CD4-positive, CD25-positive, alpha-beta regulatory T cell (primary cell): ENCODE measurements at places on chromosomes 16 and 17.

DNA sequence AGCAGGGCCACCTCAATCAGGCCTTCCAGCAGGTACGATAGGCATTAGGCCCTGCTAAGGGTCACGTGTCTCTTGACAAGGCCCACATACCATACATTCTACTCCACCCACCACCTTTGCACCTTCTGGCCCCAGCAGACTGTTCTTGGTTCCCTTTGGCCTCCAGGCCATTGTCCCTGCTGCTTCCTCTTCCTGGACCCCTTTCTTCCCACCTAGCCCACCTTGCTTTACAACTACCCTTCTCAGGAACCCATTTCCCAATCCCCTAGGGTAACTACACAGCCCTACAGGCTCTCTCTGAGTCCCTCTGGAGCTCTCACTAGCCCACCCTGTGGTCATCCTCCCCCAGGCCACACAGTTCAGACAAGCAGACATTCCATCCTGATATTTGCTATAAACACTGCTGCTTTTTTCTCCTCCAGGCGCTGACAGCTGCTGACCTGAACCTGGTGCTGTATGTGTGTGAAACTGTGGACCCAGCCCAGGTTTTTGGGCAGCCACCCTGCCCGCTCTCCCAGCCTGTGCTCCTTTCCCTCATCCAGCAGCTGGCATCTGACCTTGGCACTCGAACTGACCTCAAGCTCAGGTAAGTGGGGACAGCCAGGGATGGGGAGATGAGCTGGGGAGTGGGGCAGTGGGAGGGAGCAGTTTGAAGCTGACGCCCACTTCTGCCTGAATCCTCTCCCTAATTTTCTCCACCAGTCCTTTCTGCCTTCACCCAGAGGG lies 1.4 kb upstream of the NRN1L start:
- H3K27ac ChIP-seq: no peak overlapping the region
- no peak for DNase-seq
- no peak overlapping the region for H3K4me3 ChIP-seq

DNA sequence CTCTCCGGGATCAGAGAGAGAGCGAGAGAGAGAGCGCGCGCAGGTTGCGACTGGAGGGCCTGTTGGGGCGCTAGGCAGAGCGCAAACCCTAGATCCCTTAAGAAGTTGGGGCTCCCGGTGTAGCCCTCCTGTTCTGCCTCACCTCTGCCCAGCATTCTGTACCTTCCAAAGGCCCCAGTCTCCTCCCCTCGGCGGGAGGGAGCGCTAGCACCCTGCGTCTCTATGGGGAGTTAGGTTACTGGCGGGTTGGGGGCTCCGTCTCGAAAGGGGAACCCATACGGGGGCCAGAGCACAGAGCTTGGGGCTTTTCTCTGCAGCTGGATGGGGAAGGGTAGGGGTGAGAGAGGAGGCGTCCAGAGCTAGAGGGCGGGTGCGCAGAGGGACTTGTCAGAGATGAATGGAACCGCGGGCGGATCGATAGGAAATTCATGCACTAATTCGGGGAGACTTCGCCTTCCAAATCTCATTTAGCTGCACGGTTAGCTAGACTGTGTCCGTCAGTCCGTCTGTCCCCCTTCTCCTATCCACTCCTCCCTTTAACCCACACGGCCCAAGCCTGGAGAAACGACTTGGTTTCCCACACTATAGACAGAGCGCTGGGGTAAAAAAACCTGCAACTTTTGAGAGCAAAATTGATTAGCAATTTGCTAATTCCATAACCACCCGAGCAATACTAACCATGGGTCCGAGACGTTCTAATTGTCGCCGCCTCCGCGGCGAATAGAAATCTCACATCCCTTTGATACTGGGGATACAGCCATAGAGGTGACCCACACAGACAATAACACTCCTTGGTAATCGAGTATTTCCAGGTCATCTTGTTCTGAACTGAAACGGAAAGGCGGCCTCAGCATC lies 693 bp upstream of the HOXB4 start:
- peak overlapping the region; percentile 33 for H3K27ac ChIP-seq
- peak overlapping the region; percentile 80 for H3K4me3 ChIP-seq
- H3K27me3 ChIP-seq: peaks cover 23% of the 10 kb centered on the region
- DNase-seq: no peak

- H3K4me3 ChIP-seq: no peak overlapping the region
- no peaks in the 10 kb centered on the region for H3K36me3 ChIP-seq
Observed at GRCh38 chr16:445566-445965, 20.1 kb downstream of the RAB11FIP3 start.

GRCh38 chr17:48618256-48618896 lies 3.3 kb upstream of the HOXB8 start:
- no peak overlapping the region for H3K27ac ChIP-seq
- H3K4me3 ChIP-seq: no peak overlapping the region
- no peaks in the 10 kb centered on the region for H3K36me3 ChIP-seq
- peaks cover 37% of the 10 kb centered on the region for H3K4me1 ChIP-seq
- DNase-seq: peak; percentile 74

- peaks cover 4% of the 10 kb centered on the region for H3K36me3 ChIP-seq
- no peak overlapping the region for H3K27ac ChIP-seq
- no peaks in the 10 kb centered on the region for H3K27me3 ChIP-seq
- no peaks in the 10 kb centered on the region for H3K4me1 ChIP-seq
- DNase-seq: no peak
- no peak overlapping the region for H3K4me3 ChIP-seq
Observed at GRCh38 chr17:6666077-6666521, 14.5 kb downstream of the C17orf100 start.

GRCh38 chr16:88540346-88540977 lies 29.7 kb upstream of the ZC3H18 start:
- H3K27ac ChIP-seq: no peak overlapping the region
- no peak overlapping the region for H3K4me3 ChIP-seq
- DNase-seq: no peak
- no peaks in the 10 kb centered on the region for H3K36me3 ChIP-seq

DNA sequence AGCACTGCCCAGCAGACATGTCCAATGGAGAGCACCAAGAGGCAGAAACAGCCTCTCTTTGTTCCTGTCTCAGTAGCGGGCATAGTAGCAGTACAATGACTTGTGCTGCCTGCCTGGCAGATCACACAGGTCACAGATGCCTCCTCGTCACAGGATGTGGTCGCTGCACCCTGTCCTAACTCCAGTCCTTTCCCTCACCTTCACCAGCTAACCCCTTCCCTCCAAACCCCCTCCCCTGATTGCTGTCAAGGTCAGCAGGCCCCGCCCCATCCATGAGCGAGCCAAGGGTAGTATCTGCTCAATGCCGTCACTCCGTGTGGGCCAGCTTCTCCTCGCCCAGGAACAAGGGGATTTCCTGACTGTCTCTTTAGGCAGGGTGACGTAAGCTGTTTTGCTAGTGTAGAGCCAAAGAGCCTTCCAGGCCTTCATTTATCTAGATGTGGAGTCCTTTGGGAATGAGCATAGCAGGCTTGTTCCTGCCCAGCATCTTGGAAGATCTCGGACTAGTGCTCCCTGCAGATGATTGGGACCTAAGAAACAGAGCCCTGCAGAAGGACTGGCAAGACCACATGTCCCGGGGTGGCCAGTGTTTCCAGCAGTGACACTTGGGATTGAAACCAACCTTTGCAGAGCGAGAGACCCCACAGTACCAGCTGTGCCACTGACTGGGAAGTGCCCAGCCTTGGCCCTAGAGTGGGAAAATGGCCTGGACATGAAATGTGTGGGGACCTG lies 75.9 kb upstream of the TNRC6C start:
- H3K36me3 ChIP-seq: no peaks in the 10 kb centered on the region
- DNase-seq: peak; percentile 80
- H3K4me1 ChIP-seq: peaks cover 66% of the 10 kb centered on the region
- no peaks in the 10 kb centered on the region for H3K27me3 ChIP-seq
- H3K4me3 ChIP-seq: peak overlapping the region; percentile 79
- peak overlapping the region; percentile 97 for H3K27ac ChIP-seq

GRCh38 chr17:49836111-49837030 lies 11.5 kb downstream of the TAC4 start:
- no peak overlapping the region for H3K27ac ChIP-seq
- H3K4me1 ChIP-seq: no peaks in the 10 kb centered on the region
- no peak overlapping the region for H3K4me3 ChIP-seq
- no peaks in the 10 kb centered on the region for H3K27me3 ChIP-seq

- H3K4me3 ChIP-seq: no peak overlapping the region
- H3K27ac ChIP-seq: no peak overlapping the region
- H3K27me3 ChIP-seq: no peaks in the 10 kb centered on the region
- no peak for DNase-seq
- H3K4me1 ChIP-seq: no peaks in the 10 kb centered on the region
Observed at GRCh38 chr16:59881376-59881775, 1147.3 kb upstream of the GOT2 start.

GRCh38 chr16:17483351-17483750 lies 12.6 kb upstream of the XYLT1 start:
- no peak overlapping the region for H3K4me3 ChIP-seq
- H3K4me1 ChIP-seq: no peaks in the 10 kb centered on the region
- no peak overlapping the region for H3K27ac ChIP-seq
- DNase-seq: no peak

- H3K27me3 ChIP-seq: no peaks in the 10 kb centered on the region
- H3K4me3 ChIP-seq: no peak overlapping the region
- H3K4me1 ChIP-seq: no peaks in the 10 kb centered on the region
- H3K27ac ChIP-seq: no peak overlapping the region
Observed at GRCh38 chr17:58569196-58569595, 54.8 kb upstream of the MTMR4 start.

DNA sequence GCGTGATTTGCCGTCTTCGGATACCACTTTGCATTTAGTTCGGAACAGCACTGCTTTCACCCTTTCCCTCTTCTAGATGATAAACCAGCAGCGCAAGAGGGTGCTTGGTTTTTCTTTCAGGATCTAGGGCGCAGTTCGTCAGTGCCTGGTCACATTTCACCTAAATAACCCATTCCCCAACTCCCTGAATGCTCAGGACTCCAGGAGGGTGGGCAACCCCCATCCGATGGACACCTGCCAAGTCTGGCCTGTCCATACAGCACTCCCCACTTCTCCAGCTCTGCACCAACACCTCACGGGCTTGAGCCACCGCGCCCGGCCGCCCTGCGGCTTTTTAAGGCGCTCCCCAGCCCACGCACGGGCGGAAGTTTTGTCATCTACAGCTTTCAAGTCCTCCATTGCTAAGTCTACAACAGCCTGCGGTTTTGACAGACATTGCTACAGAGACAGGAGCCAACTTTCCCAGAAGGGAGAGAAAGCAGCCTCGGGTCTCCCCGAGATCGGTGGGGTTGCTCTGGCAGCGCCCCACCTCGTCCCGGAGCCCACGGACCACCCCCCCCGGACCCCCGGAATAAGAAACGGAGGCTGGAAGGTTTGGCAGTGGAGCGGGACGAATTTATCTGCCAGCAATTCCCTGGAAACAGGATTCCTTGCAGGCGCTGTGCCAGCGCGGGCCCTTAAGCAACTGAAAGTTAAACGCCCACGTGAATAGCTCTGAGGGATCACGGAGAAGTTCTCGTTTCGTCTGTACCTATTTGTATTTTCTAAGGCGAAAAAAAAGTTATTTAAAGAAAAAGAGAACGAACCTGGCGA lies 38.6 kb upstream of the SLFN13 start:
- peaks cover 50% of the 10 kb centered on the region for H3K36me3 ChIP-seq
- no peaks in the 10 kb centered on the region for H3K27me3 ChIP-seq
- H3K4me3 ChIP-seq: peak overlapping the region; percentile 94
- peak; percentile 54 for DNase-seq
- H3K4me1 ChIP-seq: peaks cover 22% of the 10 kb centered on the region

DNA sequence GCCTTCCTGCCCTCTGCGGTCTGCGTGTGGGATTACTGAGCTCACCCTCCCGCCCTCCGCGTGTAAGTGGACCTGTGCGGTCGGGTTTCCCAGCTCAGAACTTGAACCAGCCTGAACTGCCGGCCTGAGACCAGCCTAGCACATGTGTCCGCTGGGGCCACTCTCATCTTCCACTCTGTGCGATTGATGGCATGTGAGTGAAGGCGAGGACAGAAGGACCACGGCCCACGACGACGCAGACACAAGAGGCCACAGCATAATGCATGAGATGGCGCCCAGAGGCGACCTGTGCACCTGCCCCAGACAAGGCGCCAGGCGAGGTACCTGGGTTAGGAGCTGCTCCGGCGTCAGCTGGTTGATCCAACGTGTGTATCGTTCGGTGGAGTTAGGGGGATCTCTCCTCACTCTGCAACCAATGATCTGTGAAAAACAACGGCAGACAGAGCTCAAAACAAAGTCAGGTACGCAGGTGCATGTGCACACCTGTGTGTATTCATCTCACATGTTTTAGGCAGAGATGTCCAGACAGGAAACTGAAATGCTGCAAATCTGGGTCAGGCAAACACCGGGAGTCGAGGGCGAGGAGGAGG lies 74.5 kb upstream of the METRNL start:
- H3K4me1 ChIP-seq: no peaks in the 10 kb centered on the region
- H3K27me3 ChIP-seq: no peaks in the 10 kb centered on the region
- H3K36me3 ChIP-seq: no peaks in the 10 kb centered on the region
- no peak overlapping the region for H3K27ac ChIP-seq

GRCh38 chr17:79135628-79136405 lies 61.2 kb downstream of the ENGASE start:
- H3K27ac ChIP-seq: no peak overlapping the region
- no peaks in the 10 kb centered on the region for H3K27me3 ChIP-seq
- no peak overlapping the region for H3K4me3 ChIP-seq
- no peak for DNase-seq

DNA sequence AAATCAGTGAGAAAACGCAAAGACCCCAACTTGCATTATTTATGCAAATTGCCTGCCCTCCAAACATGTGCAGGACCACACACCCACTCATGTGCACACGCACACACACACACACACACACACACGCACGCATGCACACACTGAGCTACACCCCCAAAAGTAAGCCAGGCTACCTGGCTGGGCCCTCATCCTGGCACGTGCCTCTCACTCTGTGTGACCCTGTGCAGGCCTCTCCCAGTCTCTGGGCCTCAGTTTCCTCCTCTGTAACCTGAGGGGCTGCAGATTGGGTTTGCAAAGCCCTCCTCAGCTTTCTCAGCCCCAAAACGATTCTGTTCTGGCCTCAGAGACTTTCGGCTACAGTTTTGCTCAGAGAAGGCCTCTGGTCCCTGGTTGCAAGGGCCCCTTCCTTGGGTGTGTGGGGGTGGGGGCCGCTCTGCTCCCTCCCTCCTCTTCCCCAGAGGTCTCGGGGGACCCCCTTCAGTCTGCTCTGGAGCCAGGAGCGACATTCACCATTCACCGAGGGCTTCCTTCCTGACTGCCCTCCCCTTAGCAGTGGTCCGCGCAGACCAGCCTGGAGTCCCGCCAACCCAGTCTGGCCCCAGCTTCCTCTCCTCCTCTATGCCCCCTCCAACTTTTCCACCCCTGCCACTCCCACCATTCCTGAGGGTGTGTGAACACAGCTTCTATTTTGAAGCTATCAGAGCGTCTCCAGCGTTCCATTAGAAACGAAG lies 5.4 kb upstream of the PIK3R6 start:
- H3K27ac ChIP-seq: no peak overlapping the region
- peaks cover 3% of the 10 kb centered on the region for H3K36me3 ChIP-seq
- H3K4me3 ChIP-seq: no peak overlapping the region
- H3K27me3 ChIP-seq: no peaks in the 10 kb centered on the region

- no peak overlapping the region for H3K27ac ChIP-seq
- no peaks in the 10 kb centered on the region for H3K27me3 ChIP-seq
- no peaks in the 10 kb centered on the region for H3K4me1 ChIP-seq
- H3K36me3 ChIP-seq: no peaks in the 10 kb centered on the region
Observed at GRCh38 chr16:81263470-81264220, 25.2 kb downstream of the BCO1 start.

GRCh38 chr17:27944546-27945332 lies 51.6 kb upstream of the LYRM9 start:
- no peaks in the 10 kb centered on the region for H3K27me3 ChIP-seq
- H3K27ac ChIP-seq: no peak overlapping the region
- no peaks in the 10 kb centered on the region for H3K36me3 ChIP-seq
